Fibroblast of skin of right biceps (primary cell): ENCODE measurements at places on chromosomes 1 and 21.

- DNase-seq, result no peak
Observed at GRCh38 chr1:11761988-11762406, at the start of gene C1orf167. TSS of gene C1orf167 (plus strand) at chr1:11762193. CDS start at chr1:11764401, 2,208 bp downstream.

DNA sequence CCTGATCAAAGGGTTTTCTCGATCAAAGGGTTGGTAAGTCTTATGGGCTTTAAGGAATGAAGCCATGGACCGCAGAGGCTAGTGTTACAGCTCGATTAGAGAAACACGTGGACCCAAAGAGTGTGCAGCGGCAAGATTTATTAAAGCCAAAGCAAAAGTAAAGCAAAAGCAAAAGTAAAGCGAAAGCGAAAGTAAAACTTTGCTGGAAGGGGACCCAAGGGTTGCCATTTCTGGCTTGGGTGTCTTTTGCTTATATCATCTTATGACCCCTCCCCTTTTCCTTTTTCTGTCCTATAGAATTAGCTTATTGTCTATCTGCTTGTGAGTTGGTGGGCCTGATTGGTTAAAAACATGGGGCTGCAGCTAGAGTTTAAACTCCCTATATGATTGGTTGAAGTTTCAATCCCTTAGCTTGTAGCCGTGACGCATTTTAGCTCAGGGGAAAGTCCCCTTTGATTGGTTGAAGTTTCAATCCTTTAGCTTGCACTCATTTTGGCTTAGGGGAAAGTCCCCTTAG is 957.0 kb downstream of the AMY1C start:
- DNase-seq, result peak; percentile 0

DNA sequence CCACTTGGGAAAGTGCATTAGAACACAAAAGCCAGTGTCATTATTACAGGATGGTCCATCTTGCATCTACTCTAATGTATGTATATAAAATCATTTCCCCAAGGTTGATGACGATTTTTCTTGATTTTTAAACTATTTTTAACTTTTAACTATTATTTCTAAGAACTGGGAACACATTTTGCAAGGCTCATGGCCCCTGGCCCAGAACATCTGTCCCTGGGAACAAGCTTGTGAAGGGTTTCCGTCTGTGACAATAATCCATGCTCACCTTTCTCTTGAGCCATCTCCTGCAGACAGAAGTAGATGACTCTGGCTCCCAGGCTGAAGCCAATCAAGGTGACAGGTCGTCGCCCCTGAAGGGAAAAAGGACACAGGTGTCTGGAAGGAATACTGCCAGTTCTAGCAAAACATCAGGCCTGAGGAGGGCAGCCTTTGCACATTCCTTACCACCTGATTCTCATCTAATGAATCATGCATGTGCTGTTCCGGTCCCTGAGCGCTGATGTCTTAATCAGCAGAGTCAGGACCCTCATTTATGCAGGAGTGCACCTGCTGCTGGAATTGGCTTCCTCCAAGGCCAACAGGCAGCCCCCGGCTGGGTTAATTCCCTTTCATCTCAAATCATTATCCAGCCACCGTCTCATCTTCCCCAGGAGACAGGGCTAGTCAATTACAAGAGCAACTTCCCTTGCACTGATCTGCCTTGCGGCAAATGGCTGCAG is 62.5 kb downstream of the TMCO4 start:
- DNase-seq, result peak; percentile 36

DNA sequence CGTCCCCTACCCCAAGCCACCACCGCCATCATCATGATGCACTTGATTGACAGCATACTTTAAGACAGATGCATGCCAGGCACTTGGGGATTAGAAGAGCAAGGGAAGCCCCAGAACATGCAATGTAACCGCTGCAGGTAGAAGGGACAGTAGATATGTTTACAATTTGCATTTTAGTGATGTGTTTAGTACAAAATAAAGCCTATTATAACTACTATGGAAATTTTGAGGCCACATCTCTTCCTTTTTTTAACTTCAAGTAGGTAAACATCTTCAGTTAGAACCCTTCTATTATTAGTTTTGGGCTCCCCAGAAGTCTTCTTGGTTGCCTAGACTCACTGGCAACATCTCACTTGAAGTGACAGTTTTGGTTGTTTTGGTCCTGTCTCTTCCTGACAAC is 25.3 kb downstream of the CR1L start:
- DNase-seq, result no peak

GRCh38 chr1:61361931-61362330 is 279.6 kb downstream of the NFIA start:
- DNase-seq, result no peak

DNA sequence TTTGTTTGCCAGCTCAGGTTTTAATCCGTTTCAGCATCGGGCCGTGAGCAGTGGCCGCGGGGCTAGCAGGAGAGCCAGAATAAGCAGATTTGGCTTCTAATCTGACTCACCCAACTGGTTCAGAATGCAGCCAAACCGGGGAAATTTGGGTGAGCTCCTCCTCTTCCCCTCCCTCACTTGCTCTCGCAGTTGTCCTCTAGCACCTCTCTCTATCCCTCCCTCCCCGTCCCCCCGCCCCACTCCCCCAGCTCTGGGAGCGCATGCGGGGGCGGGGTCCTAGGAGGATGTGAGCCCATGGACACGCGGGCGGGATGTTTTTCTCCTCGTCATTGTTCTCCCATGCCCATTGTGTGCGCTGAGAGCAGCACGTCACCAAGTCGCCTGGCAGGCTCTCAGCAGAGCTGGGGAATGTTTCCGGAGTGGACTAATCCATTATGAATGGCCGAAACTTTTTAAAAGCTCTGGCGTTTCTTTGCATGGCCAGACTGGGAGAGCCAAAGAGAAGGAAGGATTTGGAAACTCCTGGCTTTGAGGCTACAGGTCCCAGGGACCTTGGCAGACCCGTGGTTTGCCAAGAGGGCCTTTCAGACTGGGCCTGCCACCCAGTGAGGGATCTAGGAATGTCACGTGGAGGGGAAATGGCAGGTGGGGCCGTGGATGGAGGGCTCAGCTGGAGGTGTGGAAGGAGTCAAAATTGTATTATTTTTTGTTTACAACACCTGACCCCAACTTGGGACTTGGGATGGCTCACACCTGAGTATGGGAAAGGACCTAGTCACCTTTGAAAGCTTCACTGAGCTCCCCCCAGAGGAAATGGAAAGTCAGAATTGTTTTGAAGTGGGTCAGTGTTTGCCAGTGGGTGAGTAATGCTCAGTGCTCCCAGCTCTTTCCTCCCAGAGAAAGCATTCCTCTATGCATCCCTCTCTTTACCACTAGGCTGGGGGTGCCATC is 39.2 kb downstream of the CDK18 start:
- DNase-seq, result peak; percentile 88

GRCh38 chr21:27154451-27155129 is 187.7 kb upstream of the ADAMTS5 start:
- no peak for DNase-seq

GRCh38 chr1:35568975-35569395 is 4.1 kb upstream of the TFAP2E start:
- DNase-seq, result peak; percentile 65

- DNase-seq, result peak; percentile 62
Observed at GRCh38 chr1:154992721-154993571, 440 bp upstream of the LENEP start.

- no peak for DNase-seq
Observed at GRCh38 chr1:51656374-51656773, 39.5 kb downstream of the OSBPL9 start.

DNA sequence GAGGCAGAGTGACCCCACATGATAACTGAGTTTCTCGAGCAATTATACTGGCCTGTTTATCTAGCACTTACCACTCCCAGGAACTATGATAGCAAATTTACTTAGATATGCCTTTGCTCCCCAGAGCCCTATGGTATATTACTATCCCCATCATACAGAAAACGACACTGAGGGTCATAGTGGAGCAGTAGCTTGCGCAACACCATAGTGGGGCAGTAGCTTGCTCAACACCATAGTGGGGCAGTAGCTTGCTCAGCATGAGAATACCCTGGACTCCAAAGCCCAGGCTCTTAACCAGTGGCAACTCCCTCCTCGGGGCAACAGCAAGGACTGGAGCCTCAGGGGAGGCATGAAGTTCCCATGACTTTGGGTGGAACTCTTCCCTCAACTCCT is 211.9 kb downstream of the NPHP4 start:
- DNase-seq, result no peak

DNA sequence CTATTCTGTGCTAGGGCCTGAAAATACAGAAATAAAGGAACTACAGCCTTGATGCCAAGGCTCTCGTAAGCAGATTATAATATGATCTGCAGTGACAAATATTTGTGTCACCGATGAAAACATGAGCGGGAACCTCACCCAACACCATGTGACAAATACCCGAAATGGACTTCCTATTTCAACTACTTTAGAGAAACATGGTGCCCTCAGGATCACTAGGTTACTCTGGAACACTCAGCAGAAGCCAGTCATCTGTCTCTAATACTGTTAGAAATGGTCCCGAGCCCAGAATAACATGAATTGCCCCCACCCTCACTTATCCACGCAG is 463 bp upstream of the VAMP3 start:
- DNase-seq, result no peak

DNA sequence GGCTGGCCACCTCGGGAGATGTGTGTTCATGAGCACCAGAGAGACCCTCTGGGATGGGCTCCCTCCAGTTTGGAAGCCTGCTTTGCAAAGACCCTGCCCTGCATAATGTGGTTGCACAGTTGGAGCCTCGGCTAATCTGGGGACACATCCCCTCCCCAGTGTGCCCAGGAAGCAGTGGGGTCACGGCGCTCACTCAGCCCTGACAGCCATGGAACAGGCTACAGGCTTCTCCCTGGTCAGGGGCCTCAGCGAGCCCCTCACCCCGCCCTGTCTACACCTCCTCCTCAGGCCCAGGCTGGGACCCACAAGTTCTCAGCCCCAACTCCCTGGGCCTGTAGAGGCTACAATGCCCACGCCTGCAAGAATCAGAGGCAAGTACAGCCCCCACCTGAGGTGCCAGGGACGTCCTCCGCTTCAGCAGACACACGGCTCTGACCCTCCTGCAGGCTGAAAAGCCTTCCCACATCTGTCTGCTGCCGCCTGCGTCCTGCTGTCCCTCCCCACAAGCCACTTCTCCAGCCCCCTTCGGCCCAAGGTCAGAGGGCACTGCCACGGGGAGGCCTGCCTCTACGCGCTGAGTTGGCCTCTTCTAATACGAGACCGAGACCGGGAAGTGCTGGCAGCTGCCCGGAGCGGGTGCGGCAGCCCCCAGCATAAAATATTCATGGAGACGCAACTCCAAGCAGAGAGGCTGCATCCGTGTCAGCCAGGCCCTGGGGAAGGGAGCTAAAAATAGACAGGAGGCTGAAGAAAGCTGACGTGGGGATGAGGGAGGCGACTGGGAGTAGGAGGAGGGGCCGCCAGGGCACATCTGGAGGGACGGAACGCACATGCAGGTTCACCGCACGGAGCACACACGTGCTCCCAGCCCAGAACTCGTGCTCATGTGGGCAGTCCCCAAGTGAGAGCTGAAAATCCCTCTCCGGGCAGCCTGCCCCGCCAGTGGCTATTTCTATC is 15.2 kb upstream of the GPR153 start:
- peak; percentile 83 for DNase-seq

- no peak for DNase-seq
Observed at GRCh38 chr1:220129479-220130210, 35.7 kb downstream of the IARS2 start.

- DNase-seq, result no peak
Observed at GRCh38 chr1:66580081-66580480, 46.1 kb downstream of the SGIP1 start.

DNA sequence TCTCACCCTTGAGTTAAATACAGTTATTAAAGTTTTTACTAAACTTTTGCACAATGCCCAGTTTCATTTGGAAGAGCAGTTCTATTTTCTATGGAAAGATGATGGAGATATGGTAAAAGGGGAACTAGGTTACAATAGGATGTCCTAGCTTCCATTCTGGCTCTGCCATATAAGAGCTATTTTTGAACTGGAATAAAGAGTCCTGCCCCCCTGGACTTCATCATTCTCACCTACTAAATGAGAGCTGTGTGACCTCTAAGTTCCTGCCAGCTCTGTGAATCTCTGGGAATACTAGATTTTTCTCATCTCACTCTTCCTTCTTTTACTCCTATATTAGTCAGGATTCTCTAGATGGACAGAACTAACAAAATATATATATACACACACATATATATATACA is 106.3 kb downstream of the PRRX1 start:
- no peak for DNase-seq

- DNase-seq, result no peak
Observed at GRCh38 chr1:162252214-162252613, 124.4 kb downstream of the SPATA46 start.

- DNase-seq, result no peak
Observed at GRCh38 chr1:219536038-219536437, 76.9 kb downstream of the ZC3H11B start.

- no peak for DNase-seq
Observed at GRCh38 chr1:219050086-219050821, 123.4 kb upstream of the LYPLAL1 start.

GRCh38 chr1:59305188-59305587 is 8.3 kb downstream of the FGGY start:
- DNase-seq, result no peak

- DNase-seq, result no peak
Observed at GRCh38 chr1:109094377-109094803, 3.8 kb downstream of the TMEM167B start.

GRCh38 chr1:81690676-81691453 is 109.9 kb upstream of the ADGRL2 start:
- no peak for DNase-seq

DNA sequence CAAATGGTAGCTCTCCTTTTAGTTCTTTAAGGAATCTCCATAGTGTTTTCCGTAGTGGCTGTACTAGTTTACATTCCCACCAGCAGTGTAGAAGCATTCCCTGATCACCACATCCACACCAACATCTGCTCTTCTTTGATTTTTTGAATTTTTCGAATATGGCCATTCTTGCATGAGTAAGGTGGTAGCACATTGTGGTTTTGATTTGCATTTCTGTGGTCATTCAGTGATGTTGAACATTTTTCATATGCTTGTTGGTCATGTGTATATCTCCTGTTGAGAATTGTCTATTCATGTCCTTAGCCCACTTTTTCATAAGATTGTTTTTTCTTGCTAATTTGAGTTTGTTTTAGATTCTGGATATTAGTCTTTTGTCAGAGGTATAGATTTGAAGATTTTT is 84.6 kb upstream of the B3GALT2 start:
- DNase-seq, result peak; percentile 88

DNA sequence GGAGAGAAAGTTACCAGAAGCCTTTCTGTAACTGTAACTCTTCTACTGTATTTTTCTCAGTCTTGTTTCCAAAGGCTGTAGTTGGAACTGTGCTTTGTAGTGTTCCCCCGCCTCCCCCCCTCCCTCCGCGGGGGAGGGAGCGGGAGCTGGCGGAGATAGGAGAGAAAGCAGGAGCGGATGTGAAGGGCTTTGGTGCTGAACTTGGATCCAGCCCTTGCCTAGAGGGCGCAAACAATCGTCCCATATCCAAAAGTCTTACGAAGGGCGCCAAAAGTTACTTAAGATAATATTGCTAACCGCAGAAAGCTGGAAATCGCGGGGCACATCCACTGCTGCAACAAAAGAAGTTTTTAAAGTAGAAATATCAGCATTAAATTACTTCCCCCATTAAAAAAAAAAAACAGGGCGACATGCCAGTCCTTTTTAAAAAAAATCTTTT is 2.4 kb upstream of the NFIA start:
- DNase-seq, result peak; percentile 87
